T-helper 17 cell (primary cell): ENCODE measurements at places on chromosomes 6 and 20.

DNA sequence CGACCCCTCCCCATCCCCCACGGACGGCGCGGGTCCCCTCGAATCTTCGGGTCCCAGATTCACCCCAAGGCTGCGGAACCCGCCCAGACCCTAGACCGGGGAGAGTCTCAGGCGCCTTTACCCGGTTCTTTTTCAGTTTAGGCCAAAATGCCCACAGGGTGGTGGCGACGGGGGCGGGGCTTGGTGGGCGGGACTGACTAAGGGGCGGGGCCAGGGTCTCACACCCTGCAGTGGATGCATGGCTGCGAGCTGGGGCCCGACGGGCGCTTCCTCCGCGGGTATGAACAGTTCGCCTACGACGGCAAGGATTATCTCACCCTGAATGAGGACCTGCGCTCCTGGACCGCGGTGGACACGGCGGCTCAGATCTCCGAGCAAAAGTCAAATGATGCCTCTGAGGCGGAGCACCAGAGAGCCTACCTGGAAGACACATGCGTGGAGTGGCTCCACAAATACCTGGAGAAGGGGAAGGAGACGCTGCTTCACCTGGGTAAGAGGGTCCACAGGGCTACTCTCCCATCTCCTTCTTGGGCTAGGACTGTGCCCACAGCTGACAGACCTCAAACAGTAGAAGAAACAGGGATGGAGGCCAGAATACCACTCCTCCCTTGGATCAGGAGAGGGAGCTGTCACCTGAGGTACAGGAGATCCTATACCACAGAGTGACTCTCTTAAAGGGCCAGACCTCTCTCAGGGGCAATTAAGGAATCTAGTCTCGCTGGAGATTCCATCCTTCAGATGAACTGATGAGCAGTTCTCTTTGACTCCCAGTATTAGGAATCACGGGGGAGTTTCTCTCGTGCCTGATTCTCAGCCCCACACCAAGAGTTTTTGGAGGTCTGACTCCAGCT is 942 bp downstream of the HLA-E start:
- DNase-seq: peak; percentile 72

GRCh38 chr6:136983687-136984086 is 61.1 kb downstream of the IL20RA start:
- DNase-seq: no peak

- no peak for DNase-seq
Observed at GRCh38 chr20:48766205-48766604, 61.6 kb downstream of the PREX1 start.

DNA sequence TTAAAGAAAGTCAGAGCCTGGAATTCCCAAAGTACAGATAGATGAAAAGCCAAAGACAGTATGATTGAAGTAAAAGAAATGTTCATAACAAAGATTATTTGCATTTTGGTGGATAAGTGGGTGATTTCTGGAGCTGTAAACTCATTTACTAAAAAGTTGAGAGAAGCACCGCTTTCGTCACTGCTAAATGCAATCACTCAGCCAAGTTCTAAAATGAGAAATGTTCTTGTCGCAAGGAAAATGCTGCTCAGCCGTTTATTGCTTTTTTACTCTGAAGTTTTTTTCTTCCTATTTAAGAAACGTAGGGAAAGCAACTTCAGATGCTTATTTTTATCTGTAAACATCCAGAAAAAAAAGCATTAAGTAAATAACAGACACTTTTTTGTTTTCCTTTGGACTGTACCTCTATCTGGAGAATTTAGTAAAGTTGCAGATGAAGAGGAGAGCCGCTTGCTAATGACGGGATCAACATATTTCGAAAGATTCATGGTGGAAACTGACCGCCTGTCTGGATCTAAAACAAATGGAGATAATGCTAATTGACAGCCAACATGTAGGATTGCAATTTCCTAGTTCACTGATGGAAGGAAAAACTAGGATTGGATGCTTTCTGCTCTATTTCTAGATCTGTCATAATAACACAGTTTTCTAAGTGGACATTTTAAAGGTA is 93.8 kb upstream of the BCLAF1 start:
- no peak for DNase-seq

- DNase-seq: no peak
Observed at GRCh38 chr6:140494321-140495108, 1120.1 kb upstream of the CITED2 start.

GRCh38 chr6:26260725-26261490 is 104.1 kb upstream of the BTN3A2 start:
- DNase-seq: no peak

GRCh38 chr6:9248133-9248532 is 812.8 kb upstream of the SLC35B3 start:
- no peak for DNase-seq

- DNase-seq: no peak
Observed at GRCh38 chr20:51087266-51087665, 64.4 kb upstream of the KCNG1 start.

- DNase-seq: no peak
Observed at GRCh38 chr6:159100395-159101182, 55.8 kb upstream of the TAGAP start.

GRCh38 chr6:153959276-153959675 is 79.8 kb upstream of the OPRM1 start:
- no peak for DNase-seq

DNA sequence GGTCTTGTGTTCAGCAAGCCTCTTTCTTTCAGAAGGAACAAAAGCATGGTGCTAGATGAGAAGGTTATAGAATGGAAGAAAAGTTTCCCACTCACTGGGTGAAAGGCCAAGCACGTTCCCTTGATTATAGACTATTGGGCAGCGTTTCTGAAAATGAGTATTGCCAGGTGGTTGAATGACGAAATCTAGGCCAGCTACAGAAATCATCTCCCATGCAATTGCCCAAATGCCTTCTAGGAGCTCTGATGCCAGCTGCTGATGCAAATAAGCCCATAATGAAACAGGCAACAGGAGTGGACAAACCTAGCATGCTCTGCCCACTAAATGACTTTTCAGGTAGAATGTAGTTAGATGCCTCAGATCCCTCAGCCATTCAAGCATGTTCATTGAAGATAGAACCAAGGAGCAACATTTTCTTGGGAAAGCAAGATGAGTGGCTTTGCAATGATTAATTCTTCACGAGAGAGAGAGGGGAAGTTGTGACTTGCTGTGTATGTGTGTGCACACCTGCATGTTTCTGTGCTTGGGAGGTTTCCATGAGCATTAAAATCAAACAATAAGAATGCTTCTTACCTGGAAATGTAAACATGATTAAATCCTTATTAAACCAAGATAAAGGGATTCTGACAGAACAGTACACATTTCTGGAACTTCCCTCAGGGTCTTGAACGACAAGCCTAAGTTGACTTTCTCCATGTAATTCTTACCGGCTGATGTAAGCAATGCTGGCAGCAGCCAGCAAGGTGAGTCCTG is 43.6 kb downstream of the ADTRP start:
- no peak for DNase-seq

- no peak for DNase-seq
Observed at GRCh38 chr6:20447581-20448132, 46.0 kb downstream of the E2F3 start.

DNA sequence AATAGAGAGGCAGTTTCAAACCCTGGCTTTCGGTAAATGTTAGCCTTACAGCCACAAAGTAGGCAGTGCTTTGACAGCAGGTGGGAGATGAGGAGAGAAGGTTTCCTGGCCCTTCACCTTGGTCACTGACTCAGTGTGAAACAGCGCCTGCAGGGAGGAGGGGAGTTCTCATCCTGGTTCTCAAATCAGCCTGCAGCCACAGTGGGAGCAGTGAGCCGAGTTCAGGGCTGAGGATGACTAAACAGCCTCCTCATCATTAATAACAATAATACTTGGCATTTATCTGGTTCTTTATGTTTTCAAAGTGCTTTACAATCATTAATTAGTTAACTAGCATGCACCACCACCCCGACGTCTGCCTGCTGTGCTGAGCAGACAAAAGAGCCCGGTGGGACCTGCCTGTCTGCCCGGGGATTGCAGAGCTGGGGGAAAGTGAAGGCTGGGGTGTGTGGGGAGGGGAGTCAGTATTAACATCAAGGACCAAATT is 59.6 kb downstream of the PRDM1 start:
- DNase-seq: no peak

DNA sequence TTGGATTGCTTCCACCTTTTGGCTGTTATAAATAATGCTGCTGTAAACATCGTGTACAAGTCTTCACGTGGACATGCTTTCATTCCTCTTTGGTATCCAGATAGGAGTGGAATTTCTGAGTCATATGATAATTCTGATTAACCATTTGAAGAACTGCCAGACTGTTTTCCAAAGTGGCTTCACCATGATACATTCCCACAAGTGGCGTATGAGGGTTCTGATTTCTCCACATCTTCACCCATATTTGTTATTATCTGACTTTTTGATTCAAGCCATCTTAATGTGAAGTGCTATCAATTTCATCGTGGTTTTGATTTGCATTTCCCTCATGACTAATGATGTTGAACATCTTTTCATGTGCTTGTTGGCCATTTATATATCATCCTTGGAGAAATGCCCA is 2.9 kb upstream of the SNRPB start:
- DNase-seq: no peak

GRCh38 chr20:25279403-25279802 is 31.5 kb downstream of the PYGB start:
- DNase-seq: no peak

DNA sequence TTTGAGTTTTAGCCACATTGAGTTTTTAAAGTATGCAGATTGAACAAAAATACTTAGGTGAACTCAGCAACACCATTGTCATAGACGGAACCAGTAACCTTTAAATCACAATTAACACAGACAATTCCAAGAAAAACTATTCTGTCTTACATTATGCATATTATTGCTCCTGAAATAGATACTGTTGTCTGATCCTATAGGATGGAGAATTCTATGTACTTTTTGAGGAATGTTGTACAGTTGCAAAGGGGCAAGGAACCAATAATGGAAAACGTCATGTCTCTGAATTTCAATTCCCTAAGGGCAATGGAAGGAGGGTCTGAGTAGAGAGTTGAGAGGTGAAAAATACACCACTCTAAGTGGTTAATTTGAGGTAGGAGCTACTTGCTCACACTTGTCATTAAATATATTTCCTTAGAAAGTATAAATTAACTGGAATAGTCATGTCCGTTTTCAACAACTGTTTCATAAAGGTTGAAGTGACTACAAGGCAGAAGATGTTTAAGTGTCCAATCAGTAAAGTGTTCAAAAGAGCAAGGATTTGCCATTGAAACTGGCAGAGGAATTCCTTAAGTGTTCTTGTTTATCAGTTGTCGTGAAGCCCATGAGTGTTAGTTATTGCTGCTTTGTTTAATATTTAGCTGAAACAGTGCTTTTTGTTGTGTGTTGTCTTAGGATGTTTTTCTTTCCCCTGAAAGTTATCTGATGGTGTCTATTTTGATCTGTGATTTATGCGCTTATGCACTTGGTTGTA is 1.3 kb downstream of the NKAIN2 start:
- DNase-seq: no peak

GRCh38 chr6:140490081-140490480 is 1115.6 kb upstream of the CITED2 start:
- no peak for DNase-seq

- DNase-seq: no peak
Observed at GRCh38 chr6:144159742-144160141, 9.4 kb downstream of the STX11 start.

DNA sequence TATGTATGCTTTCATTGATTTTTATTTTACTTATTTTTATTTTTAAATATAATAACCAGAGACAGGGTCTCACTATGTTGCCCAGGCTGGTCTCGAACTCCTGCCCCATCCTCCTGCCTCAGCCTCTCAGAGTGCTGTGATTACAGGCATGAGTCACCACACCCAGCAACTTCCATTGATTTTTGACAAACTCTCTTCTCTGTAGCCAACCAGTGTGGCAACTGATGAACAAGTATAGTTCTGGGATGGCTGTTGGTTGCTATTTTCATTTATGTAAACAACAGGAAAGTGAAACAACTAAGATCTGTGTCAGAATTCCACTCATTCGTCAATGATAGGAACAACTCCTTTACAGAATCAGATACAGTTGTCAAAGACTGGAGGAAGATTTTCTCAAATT is 356.7 kb upstream of the JARID2 start:
- no peak for DNase-seq

DNA sequence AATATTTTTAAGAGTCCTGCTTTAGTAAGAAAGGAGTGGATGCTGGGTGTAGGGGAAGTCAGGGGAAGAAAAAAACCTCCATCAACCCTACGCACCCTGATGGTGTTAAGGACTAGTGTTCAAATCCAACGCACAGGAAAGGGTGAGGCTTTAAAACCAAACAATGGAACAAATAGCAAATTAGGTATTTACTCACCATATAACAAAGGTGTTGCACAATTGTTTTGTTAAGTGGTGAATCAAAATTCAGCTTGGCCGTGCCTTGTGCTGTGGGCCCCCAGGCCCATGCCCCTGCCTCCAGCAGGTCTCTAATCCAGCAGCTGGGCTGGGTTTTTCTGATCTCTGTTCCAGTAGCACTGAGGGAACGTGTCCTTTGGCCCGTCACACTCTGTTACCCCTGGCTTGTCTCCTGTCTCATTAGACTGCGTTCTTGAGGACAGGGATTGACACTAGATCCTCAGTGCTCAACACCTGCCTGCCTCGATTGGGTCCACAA is 11.8 kb downstream of the FAM83D start:
- no peak for DNase-seq

DNA sequence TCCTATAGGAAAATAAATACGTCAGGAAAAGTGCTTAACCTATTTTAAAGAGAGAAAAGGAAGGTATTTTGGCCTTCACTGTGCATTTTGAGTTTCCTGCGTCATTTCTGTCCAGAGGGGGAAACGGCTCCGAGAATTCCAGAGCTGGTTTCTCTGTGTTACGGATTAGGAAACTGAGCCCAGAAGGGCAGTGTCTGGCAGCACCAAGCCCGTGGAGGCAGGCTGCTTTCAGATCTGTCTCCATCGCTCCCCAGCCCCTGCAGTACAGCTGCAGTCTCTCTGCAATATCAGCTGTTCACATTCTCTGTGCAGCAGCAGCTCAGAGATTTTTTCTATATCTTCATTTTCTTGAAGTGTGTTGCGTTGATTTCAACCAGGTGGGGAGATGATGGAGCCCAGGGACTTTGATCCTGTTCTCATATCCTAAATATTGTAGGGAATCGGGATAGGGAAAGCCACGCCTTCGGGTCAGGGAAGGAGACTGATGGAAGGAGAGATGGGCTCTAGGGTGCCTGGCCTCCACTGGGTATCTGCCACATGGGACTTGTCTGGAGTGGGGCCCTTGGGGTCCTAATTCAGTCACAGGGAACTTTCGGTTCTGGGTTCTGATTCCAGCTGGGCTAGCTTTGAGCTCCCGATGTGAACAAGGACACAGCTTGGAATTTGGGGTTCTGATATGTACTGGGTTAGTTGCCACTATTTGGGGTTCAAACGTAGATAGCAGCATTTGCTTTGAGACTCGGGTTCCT is 2.8 kb downstream of the ANKRD60 start:
- no peak for DNase-seq

- no peak for DNase-seq
Observed at GRCh38 chr6:41605649-41606048, 32.6 kb upstream of the MDFI start.

DNA sequence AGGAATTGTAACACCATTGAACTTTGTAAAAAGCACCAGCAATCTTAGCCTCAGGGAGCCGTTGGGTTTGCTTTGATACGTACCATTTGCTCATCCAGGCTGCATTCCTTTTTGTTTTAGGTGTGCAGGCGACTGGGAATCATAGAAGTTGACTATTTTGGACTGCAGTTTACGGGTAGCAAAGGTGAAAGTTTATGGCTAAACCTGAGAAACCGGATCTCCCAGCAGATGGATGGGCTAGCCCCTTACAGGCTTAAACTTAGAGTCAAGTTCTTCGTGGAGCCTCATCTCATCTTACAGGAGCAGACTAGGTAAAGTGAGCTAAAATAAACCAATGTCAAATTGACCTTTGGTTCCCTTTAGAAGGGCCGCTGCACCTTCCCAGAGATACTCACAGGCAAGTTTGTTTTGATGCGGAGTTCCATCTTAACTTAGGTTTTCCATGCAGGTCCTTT is 1.6 kb downstream of the MYLIP start:
- no peak for DNase-seq
